ENCODE measurements at places on chromosomes 1 and 21. TPM values are rescaled to one million over a fixed set of nuclear protein-coding genes. Genes with fewer than 3 reads are reported as not detected.

DNA sequence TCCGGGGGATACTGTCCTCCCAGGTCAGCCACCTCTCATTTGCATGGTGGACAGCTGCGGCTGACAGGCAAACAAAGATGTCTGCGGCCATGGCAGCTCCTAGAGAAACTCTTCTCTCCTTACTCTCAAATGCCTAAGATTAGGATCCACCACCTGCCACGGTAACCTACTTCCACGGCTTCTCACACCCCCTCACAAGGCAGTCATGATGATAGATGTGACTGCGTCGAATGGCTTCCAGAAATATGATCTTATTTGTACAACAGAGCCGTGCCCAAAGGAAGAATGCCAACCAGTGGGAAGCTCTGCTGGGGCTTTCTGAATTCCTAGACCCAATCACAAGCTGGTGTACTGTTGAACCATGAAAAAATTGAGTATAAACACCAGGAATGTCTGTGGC is 73.4 kb downstream of the BACE2 start:
- H3K4me3 ChIP-seq: no peak overlapping the region
- no peaks in the 10 kb centered on the region for H3K27me3 ChIP-seq
- H3K4me1 ChIP-seq: peaks cover 4% of the 10 kb centered on the region

GRCh38 chr1:58363585-58363984 is 182.9 kb downstream of the OMA1 start:
- no peaks in the 10 kb centered on the region for H3K4me1 ChIP-seq
- no peak overlapping the region for H3K27ac ChIP-seq
- DNase-seq: no peak
- no peak overlapping the region for H3K4me3 ChIP-seq

DNA sequence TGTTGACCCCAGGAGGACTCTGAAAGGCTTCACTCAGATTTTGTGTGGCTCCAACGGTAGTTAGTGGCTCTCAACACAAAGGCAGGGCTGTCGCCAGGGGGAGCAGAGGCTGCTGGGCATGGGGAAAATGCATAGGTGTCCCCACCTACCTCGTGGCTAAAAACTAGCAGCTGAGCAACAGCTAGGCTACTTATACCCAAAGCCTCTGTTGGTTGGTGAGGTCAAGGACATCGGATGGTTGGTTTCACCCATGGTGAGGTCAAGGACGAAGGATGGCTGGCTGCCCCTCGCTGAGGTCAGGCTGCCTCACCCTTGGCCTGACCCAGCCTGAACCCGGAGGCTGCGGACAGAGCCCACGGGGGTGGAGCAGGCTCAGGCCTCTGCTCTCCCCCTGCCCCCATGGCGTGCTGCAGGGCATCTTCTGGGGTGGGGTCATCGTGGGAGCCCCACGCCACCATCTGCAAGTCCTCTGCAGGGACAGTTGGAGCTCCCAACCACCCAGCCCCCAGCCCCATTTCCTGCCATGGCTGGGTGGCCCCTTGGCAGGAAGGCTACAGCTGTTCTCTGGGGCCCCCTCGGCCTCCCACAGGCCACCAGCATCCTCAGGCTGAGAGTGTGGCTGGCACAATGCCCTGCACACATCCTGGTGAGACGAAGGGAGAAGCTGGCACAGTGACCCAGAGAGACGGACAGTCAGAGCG is 8.5 kb upstream of the GNB1 start:
- DNase-seq: no peak
- H3K4me3 ChIP-seq: no peak overlapping the region
- no peaks in the 10 kb centered on the region for H3K27me3 ChIP-seq
- no peaks in the 10 kb centered on the region for H3K36me3 ChIP-seq
- H3K4me1 ChIP-seq: peaks cover 28% of the 10 kb centered on the region

DNA sequence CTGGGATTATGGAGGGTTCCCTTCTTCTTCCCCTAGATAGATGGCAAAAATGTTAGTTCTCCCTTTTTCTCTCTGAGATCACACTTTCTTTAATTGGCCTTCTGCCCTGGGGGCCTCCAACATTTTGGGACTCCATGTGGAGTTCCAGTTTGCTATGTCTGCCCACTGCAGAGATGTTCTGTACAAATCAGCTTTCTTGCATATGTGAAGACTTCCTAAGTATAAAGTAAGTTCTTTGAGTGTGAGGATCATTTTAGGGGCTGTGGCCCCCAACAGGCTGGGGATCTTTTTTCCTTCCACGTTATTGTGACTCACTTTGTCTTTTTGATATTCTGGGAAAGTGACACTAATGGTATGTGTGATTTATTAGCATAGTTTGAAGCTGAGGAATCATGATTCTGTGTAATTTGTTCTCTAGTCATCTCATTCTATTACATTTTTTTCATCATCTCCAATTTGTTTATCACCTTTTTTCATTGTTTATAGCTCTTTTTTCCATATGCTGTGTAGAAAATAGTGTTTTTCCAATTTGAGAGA is 48.2 kb downstream of the HHAT start:
- no peak overlapping the region for H3K4me3 ChIP-seq
- H3K4me1 ChIP-seq: no peaks in the 10 kb centered on the region
- H3K36me3 ChIP-seq: no peaks in the 10 kb centered on the region
- no peak overlapping the region for H3K27ac ChIP-seq

DNA sequence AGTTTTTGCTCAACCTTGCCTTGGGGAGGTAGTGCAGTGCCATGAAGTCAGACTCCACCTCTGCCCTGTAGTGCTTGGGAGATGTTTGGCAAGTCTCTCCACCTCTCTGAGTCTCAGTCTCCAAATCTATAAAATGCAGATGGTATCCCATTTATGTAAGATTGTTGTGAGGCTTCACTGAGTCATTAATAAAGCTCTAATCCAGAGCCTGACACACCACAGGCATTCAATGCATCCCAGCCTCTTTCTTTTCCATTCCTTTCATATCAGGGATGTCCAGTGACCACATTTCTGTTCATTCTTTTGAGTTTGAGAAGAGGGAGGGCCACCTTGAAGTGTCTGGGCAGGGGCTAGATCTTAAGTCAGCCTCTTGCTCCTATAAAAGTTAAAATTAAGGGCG is 37.6 kb upstream of the LMO4 start:
- H3K36me3 ChIP-seq: no peaks in the 10 kb centered on the region
- no peaks in the 10 kb centered on the region for H3K4me1 ChIP-seq
- no peak overlapping the region for H3K27ac ChIP-seq
- H3K4me3 ChIP-seq: no peak overlapping the region
- DNase-seq: no peak
- H3K27me3 ChIP-seq: no peaks in the 10 kb centered on the region

- H3K27ac ChIP-seq: peak overlapping the region; percentile 35
- peaks cover 7% of the 10 kb centered on the region for H3K36me3 ChIP-seq
- H3K27me3 ChIP-seq: peaks cover 3% of the 10 kb centered on the region
- no peak for DNase-seq
- H3K4me1 ChIP-seq: peaks cover 72% of the 10 kb centered on the region
Observed at GRCh38 chr21:44983421-44984206, 43.8 kb downstream of the SLX9 start.

GRCh38 chr1:26824731-26825130 is 1.8 kb upstream of the ZDHHC18 start:
- peaks cover 3% of the 10 kb centered on the region for H3K36me3 ChIP-seq
- no peaks in the 10 kb centered on the region for H3K27me3 ChIP-seq
- no peak for DNase-seq
- H3K27ac ChIP-seq: no peak overlapping the region
- H3K4me3 ChIP-seq: no peak overlapping the region
- H3K4me1 ChIP-seq: peaks cover 26% of the 10 kb centered on the region

- no peak for DNase-seq
- no peak overlapping the region for H3K27ac ChIP-seq
- H3K27me3 ChIP-seq: peaks cover 9% of the 10 kb centered on the region
- peaks cover 15% of the 10 kb centered on the region for H3K4me1 ChIP-seq
- H3K4me3 ChIP-seq: no peak overlapping the region
- no peaks in the 10 kb centered on the region for H3K36me3 ChIP-seq
Observed at GRCh38 chr1:89630048-89630447, 2.9 kb upstream of the LRRC8C start.

- H3K27me3 ChIP-seq: peaks cover 2% of the 10 kb centered on the region
- peak; percentile 76 for DNase-seq
- peaks cover 6% of the 10 kb centered on the region for H3K36me3 ChIP-seq
- H3K27ac ChIP-seq: peak within 1 kb of the TSS; percentile 80
- H3K4me1 ChIP-seq: peaks cover 26% of the 10 kb centered on the region
Observed at GRCh38 chr1:2556277-2556677, at the start of gene TNFRSF14. Gene TNFRSF14, plus strand, starts transcription at chr1:2556371. Its CDS starts 294 bp downstream, at chr1:2556665.

Gene LYPD8
- not detected for total RNA-seq

- H3K4me1 ChIP-seq: no peaks in the 10 kb centered on the region
- no peaks in the 10 kb centered on the region for H3K36me3 ChIP-seq
- no peak overlapping the region for H3K27ac ChIP-seq
- H3K27me3 ChIP-seq: peaks cover 13% of the 10 kb centered on the region
- DNase-seq: no peak
Observed at GRCh38 chr1:26404641-26405040, 6.0 kb upstream of the LIN28A start.

- no peaks in the 10 kb centered on the region for H3K4me1 ChIP-seq
- no peak for DNase-seq
- H3K4me3 ChIP-seq: no peak overlapping the region
- no peaks in the 10 kb centered on the region for H3K36me3 ChIP-seq
- no peaks in the 10 kb centered on the region for H3K27me3 ChIP-seq
- no peak overlapping the region for H3K27ac ChIP-seq
Observed at GRCh38 chr1:66788231-66788939, 12.7 kb downstream of the INSL5 start.

DNA sequence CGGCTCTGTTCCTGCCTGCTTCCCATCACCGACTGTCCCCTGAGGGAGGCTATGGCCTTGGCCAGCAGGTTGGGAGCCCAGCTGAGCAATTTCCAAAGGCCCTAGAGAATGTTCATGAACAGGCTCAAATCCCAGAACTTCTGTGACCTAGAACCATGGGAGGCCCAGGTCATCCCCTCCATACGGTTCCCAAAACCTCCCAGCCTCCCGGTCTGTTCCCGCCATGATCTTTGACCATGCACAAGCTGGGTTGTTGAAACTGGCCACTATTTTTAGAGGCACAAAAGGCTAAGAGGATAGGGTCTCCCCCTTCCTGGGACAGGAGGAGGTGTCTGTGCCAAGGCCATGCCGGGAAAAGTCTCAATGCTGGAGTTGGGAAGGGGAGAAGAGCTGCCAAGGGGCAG is 27.5 kb downstream of the EPHA2 start:
- no peak for DNase-seq
- H3K4me1 ChIP-seq: peaks cover 9% of the 10 kb centered on the region
- H3K27me3 ChIP-seq: no peaks in the 10 kb centered on the region
- H3K4me3 ChIP-seq: no peak overlapping the region
- peak overlapping the region; percentile 52 for H3K27ac ChIP-seq
- peaks cover 32% of the 10 kb centered on the region for H3K36me3 ChIP-seq

- H3K4me3 ChIP-seq: no peak overlapping the region
- no peak overlapping the region for H3K27ac ChIP-seq
- DNase-seq: no peak
- peaks cover 4% of the 10 kb centered on the region for H3K4me1 ChIP-seq
- H3K36me3 ChIP-seq: no peaks in the 10 kb centered on the region
Observed at GRCh38 chr1:179753061-179753460, 10.0 kb downstream of the FAM163A start.

- peak within 1 kb of the TSS; percentile 99 for H3K4me3 ChIP-seq
- no peaks in the 10 kb centered on the region for H3K27me3 ChIP-seq
- peaks cover 36% of the 10 kb centered on the region for H3K4me1 ChIP-seq
- DNase-seq: peak; percentile 99
Observed at GRCh38 chr1:27671964-27672749, at the start of gene IFI6. Gene IFI6, minus strand, starts transcription at chr1:27672192. Its CDS starts 2,878 bp downstream, at chr1:27669314.

DNA sequence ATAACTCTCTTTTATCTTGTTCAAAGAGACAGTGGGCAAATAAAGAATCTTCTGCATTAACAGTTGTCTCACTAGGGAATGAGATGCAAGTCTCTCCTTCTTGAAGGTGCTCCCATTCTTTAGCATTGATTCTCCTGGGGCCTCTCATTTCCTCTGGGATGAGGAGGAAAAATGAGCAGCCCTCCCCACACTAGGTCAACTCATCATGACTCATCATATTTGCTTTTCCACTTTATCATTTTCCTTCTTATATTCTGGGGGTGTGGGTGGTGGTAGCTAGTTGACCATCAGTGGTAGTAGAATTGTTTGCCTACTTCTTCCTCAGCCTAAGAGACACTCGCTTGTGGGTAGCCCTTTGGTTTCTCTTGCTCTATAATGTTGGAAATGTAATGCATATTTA is 182.0 kb upstream of the C1orf87 start:
- DNase-seq: no peak
- H3K36me3 ChIP-seq: no peaks in the 10 kb centered on the region
- no peaks in the 10 kb centered on the region for H3K4me1 ChIP-seq
- H3K27ac ChIP-seq: no peak overlapping the region
- no peak overlapping the region for H3K4me3 ChIP-seq
- no peaks in the 10 kb centered on the region for H3K27me3 ChIP-seq

Gene SPAG17
- 1.2 TPM for total RNA-seq

DNA sequence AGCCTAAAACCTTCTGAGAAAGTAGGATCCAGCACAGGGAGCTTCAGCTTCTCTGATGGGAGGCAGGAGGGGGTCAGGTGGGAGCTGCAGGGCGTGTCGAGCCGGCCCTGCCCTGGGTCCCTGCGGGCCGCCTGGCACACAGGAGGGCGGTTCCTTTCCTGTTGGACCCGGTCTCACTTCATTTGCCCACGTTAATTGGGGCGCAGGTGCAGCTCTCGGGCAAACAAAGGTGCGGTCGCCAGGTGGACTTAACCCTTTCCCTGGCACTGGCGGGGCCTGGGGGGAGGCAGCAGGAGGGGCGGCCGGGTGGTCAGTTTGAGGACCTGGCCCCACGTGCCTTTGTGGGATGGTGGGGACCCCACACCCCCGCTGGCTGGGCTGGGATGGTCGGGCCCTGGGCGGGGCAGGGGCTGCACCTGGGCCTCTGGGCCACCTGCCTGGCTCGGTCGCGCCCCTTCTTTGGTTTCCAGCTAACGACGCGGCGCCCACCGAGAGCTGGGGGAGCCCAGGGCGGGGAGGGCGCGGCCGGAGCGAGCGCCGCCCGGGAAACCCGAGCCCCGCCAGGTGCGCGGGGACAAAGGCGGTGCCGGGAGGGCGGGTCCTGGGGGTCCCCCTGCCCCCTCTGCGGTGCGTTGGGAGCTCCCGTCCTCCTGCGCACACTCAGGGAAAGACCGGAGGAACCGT is 20.8 kb upstream of the C1orf159 start:
- H3K27me3 ChIP-seq: peaks cover 29% of the 10 kb centered on the region
- H3K4me1 ChIP-seq: peaks cover 50% of the 10 kb centered on the region
- DNase-seq: no peak
- H3K27ac ChIP-seq: no peak overlapping the region
- no peaks in the 10 kb centered on the region for H3K36me3 ChIP-seq
- no peak overlapping the region for H3K4me3 ChIP-seq

GRCh38 chr1:201507360-201507675 is 395 bp upstream of the CSRP1 start:
- no peaks in the 10 kb centered on the region for H3K36me3 ChIP-seq
- DNase-seq: no peak
- peak overlapping the region; percentile 75 for H3K27ac ChIP-seq
- H3K4me1 ChIP-seq: peaks cover 53% of the 10 kb centered on the region
- H3K27me3 ChIP-seq: no peaks in the 10 kb centered on the region

Gene MYBPH
- 109 TPM for total RNA-seq

Gene CRP
- total RNA-seq: not detected

Gene SMCP
- not detected for total RNA-seq

DNA sequence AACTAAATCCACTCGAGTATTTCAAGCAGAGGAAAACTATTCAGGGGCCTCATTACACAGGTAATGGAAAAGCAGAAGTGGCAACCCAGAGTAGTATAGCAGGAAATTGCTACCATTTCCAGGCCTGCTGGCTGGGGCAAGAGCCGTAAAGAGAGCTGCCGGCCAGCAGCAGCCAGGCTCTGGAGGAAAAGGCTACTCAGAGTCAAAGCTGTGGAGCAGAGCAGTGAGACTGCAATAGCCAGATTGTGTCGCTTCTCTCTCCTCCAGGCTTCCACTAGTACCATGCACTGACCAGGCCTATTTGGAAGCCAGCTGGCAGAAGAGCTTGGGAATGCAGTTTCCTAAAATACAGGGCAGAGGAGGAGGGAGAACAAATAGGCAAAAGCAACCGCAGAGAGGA is 155.5 kb downstream of the OMA1 start:
- no peak overlapping the region for H3K4me3 ChIP-seq
- no peaks in the 10 kb centered on the region for H3K36me3 ChIP-seq
- H3K27me3 ChIP-seq: no peaks in the 10 kb centered on the region
- no peak overlapping the region for H3K27ac ChIP-seq

Measured in muscle of leg (tissue), 16 donors.